ENCODE measurements at places on chromosomes 12 and 14.

GRCh38 chr12:132033627-132034026, 83.9 kb downstream of the EP400 start:
- DNase-seq: no peak

DNA sequence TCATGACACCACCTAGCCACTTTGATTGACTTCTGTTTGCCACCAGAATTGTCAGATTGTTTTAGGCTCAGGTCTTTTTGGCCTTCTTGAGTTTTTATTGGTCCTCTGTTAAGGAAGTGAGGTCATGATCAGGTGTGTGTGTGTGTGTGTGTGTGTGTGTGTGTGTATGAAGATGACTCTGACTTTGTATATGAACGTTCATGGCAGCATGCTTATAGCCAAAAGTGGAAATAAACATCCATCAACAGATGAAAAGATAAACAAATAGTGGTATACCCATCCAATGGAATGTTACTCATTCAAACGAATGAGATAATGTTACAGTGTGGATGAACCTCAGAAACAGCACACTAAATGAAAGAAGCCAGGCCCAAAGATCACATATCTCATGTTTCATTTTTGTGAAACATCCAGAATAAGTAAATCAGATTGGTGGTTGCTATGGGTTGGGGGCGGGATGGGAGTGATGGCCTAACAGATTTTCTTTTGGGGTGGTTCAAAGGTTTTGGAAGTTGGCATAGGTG, 258.6 kb downstream of the KTN1 start:
- DNase-seq: no peak

DNA sequence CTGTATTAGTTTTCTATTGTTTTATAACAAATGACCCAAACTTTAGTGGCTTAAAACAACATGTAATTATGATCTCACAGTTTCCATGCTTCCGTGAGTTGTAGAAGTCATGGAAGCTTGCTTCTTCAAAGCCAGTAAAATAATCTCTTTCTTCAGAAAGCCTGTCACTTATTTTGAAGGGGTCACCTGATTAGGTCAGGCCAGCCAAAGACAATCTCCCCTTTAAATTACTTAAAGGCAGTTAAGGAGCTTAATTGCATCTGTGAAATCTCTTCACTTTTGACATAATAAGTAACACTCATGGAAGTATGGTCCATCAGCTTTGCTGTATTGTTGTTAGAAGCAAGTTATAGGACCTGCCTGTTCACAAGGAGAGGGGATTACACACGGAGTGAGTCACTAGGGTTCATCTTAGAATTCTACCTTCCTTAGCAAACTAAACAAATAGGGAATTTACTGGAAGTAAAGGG, 89.8 kb downstream of the FAR2 start:
- DNase-seq: no peak

DNA sequence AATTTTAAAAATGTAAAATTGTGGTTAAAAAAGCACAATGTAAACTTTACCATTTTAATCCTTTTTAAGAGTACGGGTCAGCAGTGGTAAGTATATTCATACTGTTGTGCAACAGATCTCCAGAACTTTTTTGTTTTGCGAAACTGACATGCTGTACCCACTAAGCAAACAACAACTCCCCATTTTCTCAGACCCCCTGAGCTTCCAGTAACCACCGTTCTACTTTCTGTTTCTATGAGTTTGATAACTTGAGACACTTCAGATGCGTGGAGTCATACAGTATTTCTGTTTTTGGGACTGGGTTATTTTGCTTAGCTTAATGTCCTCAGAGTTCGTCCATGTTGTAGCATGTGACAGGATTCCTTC, 38.0 kb downstream of the CHST11 start:
- no peak for DNase-seq

DNA sequence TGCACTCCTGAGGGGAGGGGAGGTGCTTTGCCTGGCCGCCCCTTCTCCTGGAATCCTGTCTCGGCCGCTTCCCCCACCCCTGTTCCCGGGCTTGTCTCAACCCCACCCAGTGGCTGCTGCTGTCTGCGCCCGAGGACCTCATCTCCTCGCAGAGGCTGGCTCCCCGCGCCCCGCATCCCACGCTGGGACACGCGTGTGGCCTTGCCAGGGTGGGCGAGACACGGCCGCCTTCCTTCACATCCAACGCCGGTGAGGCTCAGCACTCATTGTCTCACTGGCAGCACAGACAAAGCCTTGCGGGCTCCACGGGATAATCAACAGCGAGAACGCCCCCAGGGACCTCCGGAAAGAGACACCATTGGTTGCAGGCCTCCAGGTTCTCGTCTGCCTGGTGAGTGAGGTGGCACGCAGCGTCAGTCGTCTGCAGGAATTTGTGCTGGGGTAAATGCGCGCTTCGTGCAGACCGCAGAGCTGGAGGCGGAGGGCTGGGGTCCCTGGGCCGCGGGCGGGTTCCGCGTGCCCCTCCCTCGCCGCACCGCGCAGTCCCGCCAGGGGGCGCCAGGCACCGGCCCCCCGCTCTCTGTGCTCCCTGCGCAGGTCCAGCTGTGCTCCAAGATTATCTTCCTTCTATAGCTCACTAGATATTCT, 26.8 kb downstream of the CCDC177 start:
- DNase-seq: no peak

DNA sequence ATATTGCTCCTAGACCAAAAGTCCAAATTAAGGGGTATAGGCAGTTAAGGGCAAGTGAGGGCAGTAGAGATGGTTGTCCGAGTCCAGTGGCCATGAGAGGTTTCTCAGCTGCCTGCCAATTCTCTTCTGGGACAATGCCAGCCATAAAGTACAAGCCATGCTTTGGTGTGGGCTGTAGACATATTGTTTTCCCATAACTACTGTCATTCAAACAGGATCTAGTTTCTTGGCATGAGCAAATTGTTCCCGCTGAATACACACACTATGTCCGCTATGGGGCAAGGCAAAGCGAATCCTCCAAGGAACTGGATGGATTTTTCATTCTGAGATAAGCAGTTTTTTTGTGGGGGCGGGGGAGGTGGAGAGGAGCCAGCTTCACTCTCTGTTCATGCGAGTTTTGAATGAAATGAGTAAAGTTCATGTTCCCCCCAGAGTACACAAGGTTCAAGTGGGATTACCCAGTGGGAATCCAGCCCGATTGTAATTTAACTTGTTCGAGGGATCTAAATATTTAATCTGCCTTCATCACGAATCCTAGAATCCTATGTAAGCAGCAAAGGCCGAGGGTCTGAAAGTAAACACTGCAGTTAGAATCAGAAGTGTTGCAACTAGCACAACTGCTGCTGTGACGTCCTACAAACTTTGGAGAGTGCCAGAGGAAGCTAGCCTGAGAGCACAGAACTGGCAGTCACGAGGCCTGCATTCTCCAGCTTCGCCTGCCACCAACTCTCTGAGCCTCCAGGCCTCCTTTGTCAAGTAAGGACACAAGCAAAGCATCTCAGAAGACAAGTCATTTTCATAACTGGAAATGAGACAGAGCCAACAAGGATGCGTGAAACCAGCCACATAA, 137.0 kb downstream of the CRADD start:
- no peak for DNase-seq

DNA sequence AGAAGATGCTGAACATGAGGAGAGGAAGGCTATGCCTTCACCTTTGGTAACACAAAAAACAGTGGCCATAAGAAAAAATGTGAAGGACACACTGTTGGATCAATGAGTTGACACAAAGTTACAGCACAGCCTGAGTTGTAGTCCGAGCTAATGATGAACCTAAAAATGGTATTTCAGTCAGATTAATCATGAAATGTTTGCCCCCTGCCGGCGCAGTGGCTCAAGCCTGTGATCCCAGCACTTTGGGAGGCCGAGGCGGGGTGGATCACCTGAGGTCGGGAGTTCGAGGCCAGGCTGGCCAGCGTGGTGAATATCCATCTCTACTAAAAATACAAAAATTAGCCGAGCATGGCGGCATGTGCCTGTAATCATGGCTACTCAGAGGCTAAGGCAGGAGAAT, 1.3 kb upstream of the CAPRIN2 start:
- DNase-seq: no peak

Data from stimulated activated CD8-positive, alpha-beta memory T cell treated with anti-CD3 and anti-CD28 coated beads, Interleukin-7, amount 100 ng/mL, for 1 hour (primary cell).